Neuronal stem cell (in vitro differentiated cells): ENCODE measurements at places on chromosomes 6 and 20.

DNA sequence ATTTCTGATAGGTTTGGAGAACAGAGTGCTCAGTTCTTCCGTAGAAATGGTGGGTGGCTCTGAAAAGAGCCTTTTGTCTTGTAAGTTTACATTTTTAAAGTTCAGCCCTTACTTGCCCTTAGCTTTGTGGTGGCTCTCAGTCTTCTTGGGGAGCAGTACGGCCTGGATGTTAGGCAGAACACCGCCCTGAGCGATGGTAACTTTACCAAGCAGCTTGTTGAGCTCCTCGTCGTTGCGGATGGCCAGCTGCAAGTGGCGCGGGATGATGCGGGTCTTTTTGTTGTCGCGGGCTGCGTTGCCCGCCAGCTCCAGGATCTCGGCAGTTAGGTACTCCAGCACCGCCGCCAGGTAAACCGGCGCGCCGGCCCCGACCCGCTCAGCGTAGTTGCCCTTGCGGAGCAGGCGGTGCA lies 19.5 kb downstream of the OR2B2 start:
- peaks cover 6% of the 10 kb centered on the region for H3K4me1 ChIP-seq
- H3K36me3 ChIP-seq = no peaks in the 10 kb centered on the region
- H3K27ac ChIP-seq = peak overlapping the region; percentile 93
- DNase-seq = no peak
- H3K27me3 ChIP-seq = no peaks in the 10 kb centered on the region
- H3K4me3 ChIP-seq = peak overlapping the region; percentile 90

DNA sequence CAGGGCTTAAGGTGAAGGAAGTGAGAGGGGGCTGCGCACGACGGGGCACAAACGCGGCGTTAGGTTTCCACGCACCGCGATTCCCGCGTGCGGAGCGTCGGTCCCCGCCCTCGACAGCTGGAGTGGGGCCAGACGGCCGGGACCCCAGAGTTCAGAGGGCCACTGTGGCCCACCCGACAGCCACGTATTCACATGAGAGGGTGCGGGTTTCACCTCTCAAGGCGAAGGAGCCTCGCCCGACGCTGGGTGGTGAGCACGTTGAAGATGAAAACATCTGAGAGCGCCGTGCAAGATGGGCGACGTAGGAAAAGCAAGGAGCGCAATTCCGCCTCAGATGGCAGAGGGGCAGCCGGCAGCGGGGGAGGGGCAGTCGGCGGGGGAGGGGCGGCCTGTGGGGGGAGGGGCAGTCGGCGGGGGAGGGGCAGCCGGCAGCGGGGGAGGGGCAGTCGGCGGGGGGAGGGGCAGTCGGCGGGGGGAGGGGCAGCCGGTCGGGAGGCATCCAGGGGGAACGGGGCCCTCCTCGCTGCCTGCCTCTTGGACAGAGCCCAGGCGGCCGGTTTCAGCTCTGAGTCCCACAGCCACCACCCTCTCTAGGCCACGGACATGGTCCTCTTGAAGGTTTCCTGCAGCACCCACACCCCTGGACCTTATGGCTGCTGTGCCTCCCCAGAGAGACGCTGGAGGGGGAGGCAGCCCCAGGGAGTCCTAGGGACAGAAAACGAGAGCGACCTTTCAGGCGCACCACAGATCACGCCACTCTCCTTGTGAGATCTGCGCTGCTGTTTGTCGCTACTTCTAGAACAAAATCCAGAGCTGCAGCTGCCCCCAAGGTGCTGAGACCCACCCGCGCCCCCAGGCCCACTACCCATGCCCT lies 113.7 kb downstream of the DLL1 start:
- peaks cover 3% of the 10 kb centered on the region for H3K4me1 ChIP-seq
- peak overlapping the region; percentile 3 for H3K27ac ChIP-seq
- no peak for DNase-seq

GRCh38 chr20:14698125-14698524 lies 360.7 kb upstream of the FLRT3 start:
- H3K4me1 ChIP-seq = peaks cover 15% of the 10 kb centered on the region
- no peaks in the 10 kb centered on the region for H3K36me3 ChIP-seq
- no peak overlapping the region for H3K4me3 ChIP-seq
- no peak overlapping the region for H3K27ac ChIP-seq
- DNase-seq = no peak

DNA sequence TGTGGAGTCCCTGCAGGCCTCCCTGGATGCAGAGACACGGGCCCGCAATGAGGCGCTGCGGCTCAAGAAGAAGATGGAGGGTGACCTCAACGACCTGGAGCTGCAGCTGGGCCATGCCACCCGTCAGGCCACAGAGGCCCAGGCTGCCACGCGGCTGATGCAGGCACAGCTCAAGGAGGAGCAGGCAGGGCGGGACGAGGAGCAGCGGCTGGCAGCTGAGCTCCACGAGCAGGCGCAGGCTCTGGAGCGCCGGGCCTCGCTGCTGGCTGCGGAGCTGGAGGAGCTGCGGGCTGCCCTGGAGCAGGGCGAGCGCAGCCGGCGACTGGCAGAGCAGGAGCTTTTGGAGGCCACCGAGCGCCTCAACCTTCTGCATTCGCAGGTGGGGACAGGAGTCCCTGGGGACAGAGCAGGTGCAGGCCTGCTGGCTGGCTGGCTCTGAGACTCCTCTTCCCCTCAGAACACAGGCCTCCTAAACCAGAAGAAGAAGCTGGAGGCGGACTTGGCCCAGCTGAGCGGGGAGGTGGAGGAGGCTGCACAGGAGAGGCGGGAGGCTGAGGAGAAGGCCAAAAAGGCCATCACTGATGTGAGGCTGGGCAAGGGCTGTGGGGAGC lies 44.7 kb downstream of the MYH7B start:
- DNase-seq = no peak
- no peak overlapping the region for H3K27ac ChIP-seq
- peaks cover 96% of the 10 kb centered on the region for H3K36me3 ChIP-seq
- H3K4me3 ChIP-seq = no peak overlapping the region
- H3K4me1 ChIP-seq = no peaks in the 10 kb centered on the region
- no peaks in the 10 kb centered on the region for H3K27me3 ChIP-seq
